ENCODE measurements at places on chromosomes 16 and 17. TPM values are rescaled to one million over a fixed set of nuclear protein-coding genes. Genes with fewer than 3 reads are reported as not detected.

Gene CTRB2
- not detected for total RNA-seq

Gene ECI1
- total RNA-seq: 79.2 TPM

DNA sequence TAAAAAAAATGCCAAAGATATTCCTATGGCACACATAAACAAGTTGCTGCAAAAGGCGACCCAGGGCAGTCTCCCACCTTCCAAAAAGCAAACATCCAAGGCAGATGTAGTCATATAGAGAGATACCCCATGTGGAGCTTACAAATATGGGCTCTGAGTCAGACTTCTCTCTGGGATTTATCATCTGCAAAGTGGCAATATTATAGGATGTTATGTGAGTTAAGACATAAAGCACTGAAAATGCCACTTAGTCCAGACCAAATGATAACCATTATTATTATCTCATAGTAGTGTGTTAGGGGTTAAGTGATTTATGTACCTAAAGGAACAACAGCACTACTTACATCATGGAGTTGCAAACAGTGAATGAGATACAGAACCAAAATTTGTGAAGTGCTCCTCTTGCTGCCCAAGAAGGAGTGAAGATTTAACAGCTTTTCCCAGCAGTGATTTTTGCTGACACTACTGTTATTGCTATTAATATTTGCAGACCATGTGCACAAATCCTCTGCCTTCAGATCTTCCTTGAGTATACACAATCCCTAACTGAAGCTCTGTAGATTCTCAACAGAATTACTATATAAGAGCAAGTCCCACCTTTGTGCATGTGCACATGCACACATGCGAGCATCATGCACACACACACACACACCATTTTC lies 560.0 kb upstream of the SALL1 start:
- no peak for DNase-seq
- H3K36me3 ChIP-seq: peaks cover 7% of the 10 kb centered on the region
- H3K27ac ChIP-seq: no peak overlapping the region
- H3K27me3 ChIP-seq: no peaks in the 10 kb centered on the region

GRCh38 chr17:21455761-21456160 lies 79.6 kb downstream of the KCNJ12 start:
- H3K4me1 ChIP-seq: peaks cover 11% of the 10 kb centered on the region
- no peak for DNase-seq
- no peak overlapping the region for H3K4me3 ChIP-seq
- no peak overlapping the region for H3K27ac ChIP-seq
- no peaks in the 10 kb centered on the region for H3K36me3 ChIP-seq

DNA sequence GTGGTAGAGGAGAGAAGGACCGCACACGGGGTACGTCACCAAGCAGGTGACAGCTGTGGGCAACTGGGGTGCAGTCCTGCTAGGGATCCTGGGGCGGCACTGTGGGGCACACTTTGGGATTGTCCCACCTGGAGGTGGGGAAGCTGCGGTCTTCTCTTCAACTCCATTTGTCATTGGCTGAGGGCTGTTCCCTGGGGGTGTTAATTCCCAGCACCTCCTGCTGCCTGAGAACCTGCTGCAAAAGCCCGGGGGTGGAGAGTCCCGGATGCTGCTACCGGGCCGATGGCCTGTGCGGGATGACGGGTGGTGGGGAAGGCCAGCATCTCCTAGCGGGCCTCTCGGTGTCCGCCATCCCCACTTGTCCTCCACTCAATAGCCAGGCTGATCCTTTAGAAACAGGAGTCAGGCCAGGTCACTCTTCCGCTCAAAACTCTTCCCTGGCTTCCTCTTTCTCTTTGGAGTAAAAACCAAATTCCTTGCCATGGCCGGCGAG lies 100.2 kb downstream of the CYLD start:
- no peak overlapping the region for H3K4me3 ChIP-seq
- no peak for DNase-seq
- no peak overlapping the region for H3K27ac ChIP-seq

- no peaks in the 10 kb centered on the region for H3K27me3 ChIP-seq
- peaks cover 4% of the 10 kb centered on the region for H3K4me1 ChIP-seq
- no peak overlapping the region for H3K4me3 ChIP-seq
- H3K36me3 ChIP-seq: peaks cover 11% of the 10 kb centered on the region
- H3K27ac ChIP-seq: no peak overlapping the region
Observed at GRCh38 chr17:45077643-45078042, 16.5 kb downstream of the NMT1 start.

DNA sequence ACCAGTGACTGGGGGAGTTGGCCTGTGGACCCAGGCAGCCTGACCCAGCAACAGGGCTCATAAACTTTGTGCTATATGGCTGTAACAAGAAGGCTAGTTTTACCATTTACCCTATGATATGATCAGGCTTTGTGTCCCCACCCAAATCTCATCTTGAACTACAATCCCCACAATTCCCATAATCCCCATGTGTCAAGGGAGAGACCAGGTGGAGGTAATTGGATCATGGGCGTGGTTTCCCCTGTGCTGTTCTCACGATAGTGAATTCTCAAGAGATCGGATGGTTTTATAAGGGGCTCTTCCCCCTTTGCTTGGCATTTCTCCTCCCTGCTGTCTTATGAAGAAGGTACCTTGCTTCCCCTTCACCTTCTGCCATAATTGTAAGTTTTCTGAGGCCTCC lies 111.2 kb upstream of the NLRP1 start:
- no peak for DNase-seq
- no peak overlapping the region for H3K4me3 ChIP-seq
- H3K27me3 ChIP-seq: peaks cover 8% of the 10 kb centered on the region
- H3K27ac ChIP-seq: no peak overlapping the region
- peaks cover 10% of the 10 kb centered on the region for H3K4me1 ChIP-seq
- no peaks in the 10 kb centered on the region for H3K36me3 ChIP-seq

Measured in neural crest cell (in vitro differentiated cells).